Omental fat pad (tissue), 4 donors: ENCODE measurements at places on chromosomes 6 and 20. TPM values are rescaled to one million over a fixed set of nuclear protein-coding genes. Genes with fewer than 3 reads are reported as not detected.

PYGB gene
- 80.9 TPM for total RNA-seq

BANF2 gene
- total RNA-seq = not detected

ENPP5 gene
- 0.32 TPM for total RNA-seq

DYNLT2 gene
- 0.94 TPM for total RNA-seq

BPIFA3 gene
- not detected for total RNA-seq

GNAS-AS1 gene
- total RNA-seq = 0.28 TPM

- no peak for DNase-seq
Measured at GRCh38 chr20:48035961-48036731, 250.9 kb upstream of the SULF2 start.

- DNase-seq = no peak
Measured at GRCh38 chr6:106321940-106322339, 3.6 kb downstream of the ATG5 start.

DNA sequence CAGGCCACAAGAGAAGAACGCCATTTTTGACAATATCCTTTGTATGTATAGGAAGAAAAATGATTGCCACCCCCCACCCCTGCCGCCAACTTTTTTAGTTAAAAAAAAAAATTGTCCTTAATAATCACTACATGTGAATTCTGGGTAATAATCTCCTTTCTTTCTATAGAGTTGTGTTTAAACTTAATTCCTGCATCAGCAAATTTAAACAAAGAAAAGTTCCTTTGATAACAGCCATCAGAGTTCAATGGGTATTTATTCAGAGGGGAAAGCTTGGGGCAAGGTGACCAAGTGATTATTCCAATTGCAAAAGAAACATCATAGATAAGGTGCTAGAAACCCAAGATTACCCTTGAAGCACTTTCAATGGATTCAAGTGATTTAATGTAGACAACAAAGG, 47.0 kb downstream of the GCLC start:
- DNase-seq = no peak

- DNase-seq = no peak
Measured at GRCh38 chr6:36695414-36695813, 2.2 kb upstream of the RAB44 start.

GRCh38 chr6:38935051-38935450, 113.5 kb upstream of the GLP1R start:
- no peak for DNase-seq

DNA sequence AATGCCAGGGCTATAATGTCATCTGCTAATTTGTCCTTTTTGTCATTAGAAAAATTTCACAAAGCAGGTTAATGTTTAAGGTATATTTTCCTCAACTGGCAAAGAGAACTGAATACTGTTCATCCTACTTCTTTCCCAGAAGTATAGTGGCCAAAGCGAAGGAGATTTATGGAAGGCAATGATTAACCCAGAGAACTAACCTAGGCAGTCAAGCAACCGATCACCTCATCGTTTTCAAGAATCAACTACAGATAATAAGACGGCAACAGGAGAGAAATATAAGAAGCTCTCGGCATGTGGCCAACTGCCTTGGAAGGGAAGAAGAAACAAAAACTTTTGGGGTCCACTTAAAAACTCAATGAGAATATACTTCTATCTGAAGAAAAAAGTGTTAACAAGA, 38.2 kb downstream of the REV3L start:
- DNase-seq = no peak

DNA sequence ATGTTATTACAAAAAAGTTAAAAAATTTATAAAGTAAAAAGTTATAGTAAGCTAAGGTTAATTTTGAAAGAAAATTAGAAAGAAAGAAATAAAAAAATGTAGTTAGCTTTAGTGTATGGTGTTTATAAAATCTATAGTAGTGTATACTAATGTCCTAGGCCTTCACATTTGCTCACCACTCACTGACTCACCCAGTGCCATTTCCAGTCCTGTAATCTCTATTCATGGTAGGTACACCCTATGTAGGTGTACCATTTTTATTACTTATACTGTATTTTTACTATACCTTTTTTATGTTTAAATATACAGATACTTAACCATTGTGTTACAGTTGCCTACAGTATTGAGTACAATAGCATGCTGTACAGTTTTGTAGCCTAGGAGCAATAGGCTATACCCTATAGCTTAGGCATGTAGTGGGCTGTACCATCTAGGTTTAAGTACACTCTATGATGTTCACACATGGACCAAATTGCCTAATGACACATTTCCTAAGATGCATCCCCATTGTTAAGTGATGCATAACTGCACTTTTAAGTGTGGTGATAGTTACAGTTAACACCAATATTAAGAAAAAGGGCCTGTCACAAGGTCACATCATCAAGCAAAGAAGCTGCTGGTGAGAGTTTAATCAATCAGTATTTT, 8.0 kb downstream of the CD2AP start:
- DNase-seq = no peak

- DNase-seq = no peak
Measured at GRCh38 chr6:156866220-156867015, 89.2 kb downstream of the ARID1B start.

GRCh38 chr6:125050663-125051318, 88.6 kb downstream of the RNF217 start:
- DNase-seq = no peak

GRCh38 chr6:54085541-54085940, 25.7 kb upstream of the MLIP start:
- DNase-seq = no peak

DNA sequence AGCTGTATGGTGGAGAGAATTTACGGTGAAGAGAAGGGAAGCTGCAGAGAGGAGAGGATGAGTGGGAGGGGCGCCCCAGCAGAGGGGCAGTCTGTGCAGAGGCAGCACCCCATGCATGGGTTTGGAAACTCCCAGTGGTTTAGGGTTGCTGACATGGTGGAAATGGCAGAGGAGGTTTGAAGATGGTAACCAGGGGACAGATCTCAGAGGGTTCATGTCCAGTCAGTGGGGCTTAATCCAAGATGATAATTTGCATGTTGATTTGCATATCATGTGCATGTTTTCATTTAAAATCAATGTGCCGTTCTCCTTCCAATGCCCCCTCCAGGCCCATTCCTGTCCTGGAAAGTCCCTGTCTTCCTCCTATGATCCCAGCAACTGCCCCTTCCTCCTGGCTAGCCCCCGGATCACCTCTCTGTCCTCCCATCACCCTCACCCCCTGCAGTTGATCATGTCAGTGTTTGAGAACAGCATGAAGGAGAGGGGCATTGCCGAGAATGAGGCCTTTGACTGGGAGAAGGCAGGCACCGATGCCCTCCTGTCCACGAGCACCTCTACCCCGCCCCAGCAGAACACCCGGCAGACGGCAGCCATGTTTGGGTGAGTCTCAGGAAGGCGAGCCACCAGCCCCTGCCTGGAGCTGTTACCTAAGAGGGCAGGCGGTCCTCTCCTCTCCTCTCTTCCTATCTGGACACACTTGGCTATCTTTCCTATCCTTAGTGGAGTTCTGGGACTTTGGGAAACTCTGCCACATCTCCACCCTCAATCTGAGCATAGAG, 14.3 kb downstream of the TTBK1 start:
- DNase-seq = no peak

- DNase-seq = no peak
Measured at GRCh38 chr6:129517288-129517687, 192.7 kb downstream of the ARHGAP18 start.

DNA sequence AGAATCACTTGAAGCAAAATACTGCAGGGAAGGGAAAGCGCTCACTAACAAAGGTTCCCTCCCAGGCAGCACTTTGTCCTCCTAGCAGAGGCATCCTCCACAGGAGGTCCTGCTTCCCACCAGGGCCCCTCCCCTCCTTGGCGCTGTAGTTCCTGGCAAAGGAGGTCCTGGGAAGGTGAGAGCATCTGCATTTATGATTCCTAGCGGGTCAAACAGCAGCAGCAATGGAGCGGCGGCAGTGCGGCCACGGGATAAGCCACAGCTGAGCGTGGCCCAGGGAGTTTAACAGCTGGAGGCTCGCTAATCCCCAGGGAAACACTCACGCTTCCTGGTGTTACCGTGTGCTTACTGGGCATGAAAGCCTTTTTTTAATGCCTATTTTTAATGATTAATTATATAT, 185.8 kb downstream of the TTLL2 start:
- no peak for DNase-seq
